ENCODE measurements at places on chromosomes 1 and 21.
A peak's percentile ranks its signal among the peaks of the same experiment; 100 is the strongest.

GRCh38 chr1:65044411-65044810 lies 78.1 kb upstream of the JAK1 start:
- DNase-seq, result no peak

DNA sequence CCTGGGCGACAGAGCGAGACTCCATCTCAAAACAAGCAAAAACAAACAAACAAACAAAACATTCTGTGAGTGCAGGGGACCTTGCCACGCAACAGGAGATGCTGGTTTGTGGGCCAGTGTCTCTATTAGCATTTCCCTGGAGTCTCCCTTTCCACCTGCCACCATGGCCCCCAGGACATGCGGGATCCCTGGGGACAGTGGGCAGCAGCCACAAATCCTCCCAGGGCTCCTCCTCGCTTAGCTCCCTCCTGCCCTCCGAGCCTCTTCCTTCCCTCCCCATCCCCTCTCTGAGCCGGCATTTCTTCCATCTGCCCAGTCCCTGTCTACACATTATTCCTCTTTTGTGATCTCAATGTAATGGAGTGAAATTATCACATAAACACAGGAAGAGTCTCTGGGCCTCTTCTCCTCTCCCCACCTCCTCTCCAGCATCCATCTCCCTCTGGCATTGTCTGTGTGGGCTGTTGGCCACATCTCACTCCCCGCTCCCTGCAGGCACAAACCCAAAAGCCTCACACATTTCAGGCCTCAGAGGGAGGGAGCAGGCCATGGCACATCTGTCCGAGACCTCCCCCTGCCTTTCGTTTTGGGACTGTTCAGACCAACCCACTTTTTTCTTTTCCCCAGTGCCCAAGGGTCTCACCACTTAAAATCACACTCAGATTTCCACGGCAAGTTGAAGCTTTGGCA lies 144.3 kb downstream of the MIS18A start:
- DNase-seq, result no peak

GRCh38 chr1:95323123-95323522 lies 89.1 kb downstream of the RWDD3 start:
- DNase-seq, result no peak

DNA sequence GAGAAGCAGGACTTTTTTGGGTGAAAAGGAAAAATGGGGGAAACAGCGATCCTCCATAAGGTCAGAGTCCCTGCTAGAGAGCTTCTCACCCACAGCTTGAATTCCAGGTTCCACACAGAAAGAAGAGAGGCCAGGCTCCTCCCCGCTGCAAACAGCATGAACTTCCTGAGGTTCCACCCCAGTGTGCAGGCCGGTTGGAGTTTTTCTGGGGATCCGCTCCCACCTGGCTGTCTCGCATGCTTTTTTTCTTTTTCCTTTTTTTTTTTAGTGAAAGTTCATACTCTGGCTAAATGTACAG lies 595.1 kb upstream of the ZP4 start:
- DNase-seq, result no peak

DNA sequence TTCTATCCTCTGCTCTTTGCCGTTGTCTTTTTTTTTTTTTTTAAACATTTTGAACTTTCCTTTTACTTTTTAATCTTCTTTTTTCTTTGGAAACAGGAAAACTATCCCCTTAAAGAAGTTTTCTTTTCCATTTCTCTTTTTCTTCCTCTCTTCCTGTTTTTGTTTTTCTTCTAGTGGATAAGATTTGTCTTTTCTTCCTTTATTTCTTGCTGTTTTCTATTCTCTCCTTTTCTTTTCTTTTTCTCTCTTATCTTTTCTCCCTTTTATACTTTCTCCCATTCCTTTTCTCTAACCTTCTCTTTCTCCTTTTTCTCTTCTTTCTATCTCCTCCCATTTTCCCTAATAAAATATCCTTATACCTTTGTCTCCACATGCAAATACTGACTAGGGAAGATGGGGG lies 46.2 kb downstream of the PEX14 start:
- no peak for DNase-seq

GRCh38 chr1:14852291-14852690 lies 253.8 kb downstream of the KAZN start:
- no peak for DNase-seq

GRCh38 chr1:67646145-67647035 lies 38.6 kb upstream of the GADD45A start:
- peak; percentile 92 for DNase-seq

GRCh38 chr1:37284053-37284452 lies 190.3 kb upstream of the ZC3H12A start:
- DNase-seq, result no peak

GRCh38 chr1:7253988-7254587 lies 468.8 kb downstream of the CAMTA1 start:
- DNase-seq, result no peak

GRCh38 chr21:15139898-15140297 lies 75.1 kb upstream of the NRIP1 start:
- DNase-seq, result no peak

DNA sequence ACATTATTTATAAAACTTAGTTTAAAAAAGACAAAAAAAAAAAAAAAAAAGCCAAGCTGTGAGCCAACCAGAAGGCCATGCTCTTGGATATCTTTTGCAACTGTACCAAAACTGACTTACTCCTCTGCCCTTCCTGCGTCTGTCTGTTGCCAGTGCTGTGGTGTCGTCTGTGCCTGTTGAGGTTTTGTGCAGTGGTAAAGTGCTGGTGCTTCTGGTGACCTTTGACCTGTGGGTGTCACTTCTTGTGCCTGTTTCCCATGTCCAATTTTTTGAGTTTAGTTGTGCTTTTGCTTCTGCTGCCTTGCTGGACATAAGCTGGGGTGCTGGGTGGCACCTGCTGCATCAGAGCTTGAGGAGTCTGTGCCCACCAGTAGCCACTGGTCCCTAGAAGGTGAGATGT lies 41.4 kb downstream of the RNF187 start:
- no peak for DNase-seq

GRCh38 chr21:28696844-28697410 lies 295.8 kb downstream of the LTN1 start:
- no peak for DNase-seq

DNA sequence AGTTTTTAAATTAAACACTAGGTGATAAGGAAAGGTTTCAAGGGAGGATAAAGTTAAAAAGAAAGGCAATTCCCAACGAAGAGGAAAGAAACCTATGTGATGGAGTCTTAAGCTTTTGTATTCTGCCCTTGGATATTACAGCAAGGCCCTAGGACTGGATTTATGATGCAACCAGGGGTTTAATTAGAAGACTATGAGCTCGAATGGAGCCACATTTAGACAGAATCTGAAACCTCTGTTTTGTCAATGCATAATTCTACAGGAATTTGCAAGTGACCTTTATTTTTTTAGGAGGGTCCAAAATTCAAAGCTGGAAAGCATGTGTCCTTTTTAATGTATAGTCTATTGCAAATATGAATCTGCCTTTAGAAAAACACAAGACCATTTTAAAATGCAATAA lies 37.9 kb downstream of the TGFB2 start:
- DNase-seq, result no peak

- DNase-seq, result no peak
These were observed 11.0 kb downstream of the NHLH2 start for GRCh38 chr1:115829947-115830346.

DNA sequence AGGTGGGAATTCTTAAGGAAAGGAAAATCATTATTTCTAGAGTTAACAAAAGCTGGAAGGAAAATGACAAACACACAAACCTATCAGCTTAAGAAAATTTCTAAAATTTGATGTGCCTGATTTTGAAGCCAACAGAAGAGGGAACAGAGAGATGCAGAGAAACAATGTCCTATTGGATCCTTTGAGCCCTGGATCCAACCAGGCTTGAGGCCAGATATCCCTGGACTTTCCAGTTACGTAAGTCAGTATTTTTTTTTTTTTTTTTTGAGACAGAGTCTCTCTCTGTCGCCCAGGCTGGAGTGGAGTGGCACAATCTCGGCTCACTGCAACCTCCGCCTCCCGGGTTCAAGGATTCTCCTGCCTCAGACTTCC lies 648.9 kb downstream of the KIF26B start:
- no peak for DNase-seq

DNA sequence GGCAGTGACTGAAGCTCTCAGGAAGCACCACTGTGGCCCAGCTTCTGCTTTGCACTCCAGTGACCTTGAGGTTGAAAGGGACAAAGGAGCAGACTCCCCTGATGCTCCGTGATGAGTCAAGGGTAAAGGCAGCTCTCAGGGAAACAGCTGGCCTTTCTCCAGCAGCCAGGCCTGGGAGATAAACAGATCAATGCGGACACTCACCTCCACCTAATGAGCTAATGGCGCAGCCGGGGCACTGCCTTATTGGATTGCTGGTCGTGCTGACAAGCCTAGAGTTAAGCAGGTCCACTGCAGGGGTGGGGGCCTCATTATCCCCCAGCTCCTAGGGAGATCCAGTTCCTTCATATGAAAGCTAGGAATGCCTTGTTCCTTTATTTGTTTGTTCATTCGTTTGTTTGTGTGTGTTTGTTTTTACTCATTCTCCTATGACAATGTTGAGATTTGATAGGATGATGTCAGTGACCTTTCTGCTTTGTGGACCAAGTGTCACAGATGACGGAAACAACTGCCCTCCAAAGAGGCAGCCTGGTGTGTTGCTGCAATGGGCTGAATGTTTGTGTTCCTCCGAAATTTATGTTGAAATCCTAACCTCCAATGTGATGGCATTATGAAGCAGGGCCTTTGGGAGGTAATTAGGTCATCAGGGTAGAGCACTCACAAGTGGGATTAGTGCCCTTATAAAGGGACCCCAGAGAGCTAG lies 141.4 kb upstream of the BEND5 start:
- peak; percentile 39 for DNase-seq

GRCh38 chr1:238001818-238002217 lies 111.1 kb upstream of the ZP4 start:
- DNase-seq, result no peak

GRCh38 chr1:220184506-220184905 lies 87.7 kb downstream of the RAB3GAP2 start:
- DNase-seq, result no peak

DNA sequence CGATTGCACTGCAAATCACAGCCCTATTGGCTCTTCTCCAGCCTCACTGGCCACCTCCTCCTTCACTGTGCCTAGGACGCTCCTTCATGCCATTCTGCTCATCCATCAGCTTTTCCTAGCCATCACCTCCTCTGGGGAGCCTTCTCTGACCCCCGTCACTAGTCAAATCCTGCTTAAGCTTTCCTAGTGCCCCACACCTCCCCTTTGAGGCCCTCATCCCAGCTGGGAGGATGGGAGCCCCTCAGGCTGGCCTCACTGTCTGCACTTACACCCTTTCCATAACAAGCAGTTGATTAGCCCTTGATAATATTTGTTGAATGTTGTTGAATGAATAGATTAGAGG lies 50.7 kb downstream of the KLHDC7A start:
- DNase-seq, result no peak

DNA sequence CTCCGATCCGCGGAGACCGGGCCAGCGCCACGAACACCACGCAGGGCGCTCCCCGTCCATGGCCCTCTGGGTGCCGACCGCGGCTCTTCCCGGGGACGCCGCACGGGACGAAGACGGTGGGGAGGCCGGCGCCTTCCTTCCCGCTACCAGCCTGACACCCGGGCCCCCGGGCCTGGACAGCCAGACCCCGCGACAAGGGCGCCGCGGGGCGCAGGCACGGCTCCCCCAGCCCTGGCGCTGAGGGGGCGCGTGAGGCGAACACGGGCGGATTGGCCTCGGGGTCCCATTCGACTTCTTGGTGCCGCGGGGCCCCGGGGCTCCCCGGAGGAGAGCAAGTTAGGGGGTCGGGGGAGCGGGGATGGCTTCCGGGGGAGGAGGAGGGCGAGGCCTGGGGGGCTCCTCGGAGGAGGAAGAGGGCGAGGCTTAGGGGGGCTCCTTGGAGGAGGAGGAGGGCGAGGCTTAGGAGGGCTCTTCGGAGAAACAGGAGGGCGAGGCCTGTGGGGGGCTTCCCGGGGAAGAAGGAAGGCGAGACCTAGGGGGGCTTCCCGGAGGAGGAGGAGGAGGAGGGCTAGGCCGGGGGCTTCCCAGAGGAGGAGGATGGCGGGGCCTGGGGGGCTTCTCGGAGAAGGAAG lies 537 bp upstream of the KLHL17 start:
- no peak for DNase-seq

GRCh38 chr1:152759453-152760173 lies 1.8 kb downstream of the KPRP start:
- DNase-seq, result no peak

- DNase-seq, result no peak
These were observed 69.5 kb downstream of the PEX14 start for GRCh38 chr1:10544239-10544638.

DNA sequence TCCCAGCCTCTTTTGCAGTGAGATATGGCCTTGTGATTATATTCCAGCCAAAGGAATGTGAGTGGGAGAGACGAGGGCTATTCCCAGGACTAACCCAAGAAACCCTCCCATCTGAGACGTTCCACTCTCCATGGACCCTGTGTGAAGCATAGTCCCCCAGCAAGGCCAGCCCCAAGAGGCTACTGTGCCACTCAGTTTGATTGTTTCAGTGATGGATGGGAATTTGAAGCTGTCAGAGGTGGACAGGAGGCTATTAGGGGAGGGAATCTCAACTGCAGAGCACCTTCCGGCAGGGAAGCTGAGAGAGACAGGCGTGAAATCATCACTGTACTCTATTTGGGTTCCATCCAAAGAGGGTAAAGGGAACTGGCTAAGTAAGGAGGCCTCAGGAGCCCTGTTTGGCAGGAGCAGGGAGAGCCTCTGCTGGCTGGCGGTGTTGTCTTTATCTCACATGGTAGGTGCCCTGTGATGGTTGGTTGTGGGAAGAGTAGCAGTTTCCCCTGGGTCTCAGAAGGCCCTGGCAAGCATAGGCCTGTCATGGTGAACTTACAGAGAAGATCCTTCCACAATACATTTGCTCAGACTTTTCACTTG lies 3.4 kb upstream of the TEX35 start:
- peak; percentile 34 for DNase-seq

DNA sequence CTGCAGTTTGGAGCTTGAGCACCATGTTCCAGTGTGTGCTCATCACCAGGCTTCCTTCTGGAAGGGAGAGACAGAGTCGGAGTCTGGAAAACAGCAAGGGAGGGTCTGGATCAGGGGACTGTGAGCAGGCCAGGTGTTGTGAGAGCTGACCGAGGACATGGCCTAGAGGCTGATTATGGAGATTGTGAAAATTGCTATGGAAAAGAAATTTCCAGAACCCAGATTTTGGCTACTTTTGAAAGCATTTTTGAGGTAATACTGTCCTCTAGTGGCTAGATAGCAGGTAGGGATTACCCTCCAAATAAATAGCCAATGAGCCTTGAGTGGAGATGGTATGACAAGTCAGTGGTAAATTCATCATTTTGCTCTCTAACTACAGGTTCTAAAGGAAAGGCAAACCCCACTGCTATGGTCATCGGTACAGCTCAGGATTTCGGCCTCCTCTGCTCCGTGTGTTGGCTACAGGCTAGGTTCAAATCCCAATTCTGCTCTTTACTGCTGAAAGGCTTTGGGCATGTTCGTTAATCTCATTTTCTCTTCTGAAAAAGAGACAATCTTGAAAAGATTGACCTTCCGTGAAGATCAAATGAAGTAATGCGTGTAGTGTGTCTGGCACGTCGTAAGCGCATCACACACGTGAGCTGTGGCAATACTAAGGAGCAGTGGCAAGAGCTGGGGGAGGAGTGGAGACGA lies 1.0 kb upstream of the HAO2 start:
- DNase-seq, result peak; percentile 67

DNA sequence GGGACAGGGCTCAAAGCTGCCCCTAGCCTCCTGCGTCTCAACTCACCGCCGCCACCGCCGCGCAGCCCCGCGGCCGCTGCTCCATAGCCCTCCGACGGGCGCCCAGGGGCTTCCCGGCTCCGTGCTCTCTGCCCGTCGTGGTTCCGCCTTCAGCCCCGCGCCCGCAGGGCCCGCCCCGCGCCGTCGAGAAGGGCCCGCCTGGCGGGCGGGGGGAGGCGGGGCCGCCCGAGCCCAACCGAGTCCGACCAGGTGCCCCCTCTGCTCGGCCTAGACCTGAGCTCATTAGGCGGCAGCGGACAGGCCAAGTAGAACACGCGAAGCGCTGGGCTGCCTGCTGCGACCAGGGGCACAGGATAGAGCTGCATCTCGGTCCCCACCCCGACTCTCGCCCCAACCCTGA lies at the start of gene TNFRSF25:
TNFRSF25 (minus strand) TSS at position 151 of the 400 bp plus-strand sequence; CDS start at position 85, 66 bp downstream.
- DNase-seq, result no peak

Data from NCI-H446 (cell line).